ENCODE measurements at places on chromosomes 5 and 9.

DNA sequence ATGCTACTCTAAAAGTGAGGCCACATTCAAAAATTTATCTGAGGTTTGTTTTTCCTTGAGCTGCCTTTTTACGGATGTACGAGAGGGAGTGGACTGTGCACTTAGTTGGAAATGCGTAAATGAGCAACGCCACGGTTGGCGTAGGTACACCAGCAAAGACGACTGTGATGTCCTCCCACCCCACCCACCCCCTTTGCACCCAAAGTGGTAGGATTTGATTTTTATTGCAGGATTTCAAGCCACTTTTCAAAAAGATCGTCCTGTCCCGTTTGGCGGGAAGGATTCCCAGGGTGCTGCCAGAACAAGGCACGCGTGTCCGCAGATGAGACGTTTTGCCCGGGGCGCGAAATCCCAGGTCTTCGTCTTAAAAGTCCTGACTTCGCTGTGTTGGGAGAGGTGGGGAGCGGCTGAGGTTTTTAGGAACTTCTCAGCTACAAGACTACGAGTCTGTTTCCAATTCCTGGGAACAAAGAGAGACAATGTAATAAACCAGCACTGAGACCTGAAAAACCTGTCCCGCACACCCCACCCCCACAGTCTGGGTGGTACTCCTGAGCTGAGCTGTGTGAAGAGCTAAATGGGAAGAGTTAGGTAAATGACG is 1.0 kb upstream of the TLE1 start:
- DNase-seq, result no peak

DNA sequence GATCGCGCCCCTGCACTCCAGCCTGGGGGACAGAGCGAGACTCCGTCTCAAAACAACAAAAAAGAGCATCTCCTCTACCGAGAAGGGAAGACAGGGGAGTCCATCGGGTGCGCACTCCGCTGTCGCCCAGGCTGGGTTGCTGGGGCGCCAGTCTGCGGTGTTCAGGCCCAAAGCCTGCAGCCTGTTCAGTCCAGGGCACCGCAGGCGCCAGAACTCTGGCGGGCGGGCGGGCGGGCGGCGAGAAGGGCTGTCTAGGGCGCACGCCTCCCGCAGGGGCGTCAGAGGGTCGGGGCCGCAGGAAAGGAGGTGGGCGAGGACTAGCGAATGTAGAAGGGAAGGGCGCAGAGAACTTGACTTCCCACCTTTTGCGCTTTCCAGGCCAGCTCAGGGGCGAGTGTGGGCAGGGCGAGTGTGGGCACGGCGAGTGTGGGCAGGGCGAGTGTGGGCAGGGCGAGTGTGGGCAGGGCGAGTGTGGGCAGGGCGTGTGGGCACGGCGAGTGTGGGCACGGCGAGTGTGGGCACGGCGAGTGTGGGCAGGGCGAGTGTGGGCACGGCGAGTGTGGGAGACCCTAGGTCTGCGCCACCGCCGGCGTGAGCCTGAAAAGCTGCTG is 10.5 kb downstream of the PROP1 start:
- DNase-seq, result no peak

- no peak for DNase-seq
These were observed 56.3 kb downstream of the TMEM174 start for GRCh38 chr5:73229271-73229670.

DNA sequence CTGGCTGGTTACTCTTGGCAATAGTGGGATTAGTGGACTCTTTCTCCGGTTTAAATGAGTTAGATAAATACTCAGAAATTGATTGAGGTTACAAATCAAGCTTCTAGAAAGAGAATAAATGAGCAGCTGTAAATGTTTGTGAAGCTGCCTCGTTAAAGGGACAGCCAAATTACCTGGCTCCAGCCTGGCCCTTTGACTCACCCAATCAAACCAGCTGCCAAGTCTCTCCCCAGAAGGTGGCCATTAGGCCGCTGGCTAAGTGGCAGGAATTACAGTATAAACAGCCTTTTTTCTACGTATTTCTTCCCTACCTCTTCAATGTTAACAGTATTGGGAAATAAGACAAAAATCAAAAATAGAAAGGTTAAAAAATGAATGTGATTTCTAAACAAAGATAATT is 46.0 kb upstream of the SRFBP1 start:
- DNase-seq, result no peak

GRCh38 chr5:171840066-171840465 is 54.4 kb downstream of the SMIM23 start:
- DNase-seq, result no peak

- DNase-seq, result no peak
These were observed 35.7 kb upstream of the UGT3A1 start for GRCh38 chr5:36026706-36027465.

- no peak for DNase-seq
These were observed 6.3 kb downstream of the RFESD start for GRCh38 chr5:95652849-95653248.

- no peak for DNase-seq
These were observed 87.5 kb upstream of the PTPRD start for GRCh38 chr9:10700291-10700690.

- no peak for DNase-seq
These were observed 76.4 kb downstream of the MEGF10 start for GRCh38 chr5:127367029-127367428.

- no peak for DNase-seq
These were observed 12.7 kb downstream of the RLN1 start for GRCh38 chr9:5326893-5327548.

- DNase-seq, result no peak
These were observed 12.5 kb downstream of the ST8SIA4 start for GRCh38 chr5:100890461-100891008.

- DNase-seq, result no peak
These were observed 45.9 kb upstream of the KCNMB1 start for GRCh38 chr5:170434966-170435605.

DNA sequence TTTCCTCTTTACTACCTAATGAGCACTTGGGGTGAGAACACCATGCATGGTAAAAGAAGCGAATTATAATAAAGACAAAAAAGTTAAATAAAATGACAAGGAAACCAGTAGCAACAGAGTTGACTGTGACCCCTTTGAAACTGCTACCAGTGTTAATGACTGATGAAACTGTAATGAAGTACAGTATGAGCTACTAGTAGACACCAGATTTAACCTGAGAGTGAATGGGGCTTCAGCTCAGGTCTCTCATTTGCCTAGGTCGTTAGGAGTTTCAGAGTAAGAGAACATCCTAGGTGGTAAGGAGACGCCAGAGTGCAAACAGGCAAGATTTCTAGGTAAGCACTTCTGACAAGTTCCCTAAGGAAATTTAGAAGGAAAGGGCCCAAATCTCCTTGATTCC is 346.4 kb downstream of the BNC2 start:
- no peak for DNase-seq

GRCh38 chr9:6106711-6107339 is 91.4 kb upstream of the RANBP6 start:
- no peak for DNase-seq

DNA sequence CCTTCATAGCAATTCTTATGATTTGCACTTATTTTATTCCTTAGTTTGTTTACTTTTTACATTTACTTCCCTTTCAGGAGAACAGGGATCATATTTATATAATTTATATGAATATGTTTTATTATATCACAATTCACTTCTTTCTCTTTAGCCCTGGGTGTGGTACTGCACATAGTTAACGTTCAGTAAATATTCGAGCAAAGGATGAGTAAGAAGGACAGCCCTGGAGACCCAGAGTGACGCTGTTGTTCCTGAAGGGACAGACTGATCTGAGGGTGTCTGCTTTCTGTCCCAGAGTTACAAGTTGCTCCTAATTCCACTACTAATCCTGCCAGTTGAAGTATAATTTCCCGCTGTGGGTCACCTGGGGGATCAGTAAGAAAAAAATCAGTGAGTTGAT is 366.1 kb downstream of the DMRT2 start:
- DNase-seq, result no peak

DNA sequence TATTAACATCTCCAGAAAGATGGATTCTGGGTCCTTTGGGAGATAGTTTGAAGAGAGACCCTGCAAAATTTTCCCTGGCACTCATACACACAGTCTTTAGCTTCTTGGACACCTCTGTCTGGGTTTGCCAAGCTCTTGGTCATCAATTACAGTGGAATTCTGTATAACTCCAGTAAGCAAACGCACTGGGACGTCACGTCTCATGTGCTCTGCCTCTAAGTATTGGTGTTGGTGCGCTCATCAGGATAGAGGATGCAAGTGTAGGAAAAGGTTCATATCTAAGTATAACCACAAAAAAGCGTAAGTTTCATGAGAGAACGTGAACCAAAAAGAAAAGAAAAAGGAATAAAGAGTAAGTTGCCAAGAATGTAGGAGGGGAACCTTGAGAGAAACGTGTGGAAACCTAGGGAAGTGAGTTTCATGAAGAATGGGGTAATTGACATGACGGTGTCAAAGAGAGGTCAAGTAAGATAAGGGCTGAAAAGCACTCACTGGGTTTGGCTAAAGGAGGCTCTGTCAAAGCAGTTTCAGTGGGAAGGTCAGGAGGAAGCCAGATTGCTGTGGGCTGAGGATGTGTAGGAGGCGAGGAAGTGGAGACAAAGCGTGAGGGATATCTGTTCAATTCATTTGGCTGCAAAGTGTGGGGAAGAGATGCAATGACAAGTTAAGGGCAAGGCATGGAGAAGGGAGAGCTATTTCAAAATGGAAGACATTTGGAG is 92.7 kb downstream of the RAD23B start:
- DNase-seq, result no peak

DNA sequence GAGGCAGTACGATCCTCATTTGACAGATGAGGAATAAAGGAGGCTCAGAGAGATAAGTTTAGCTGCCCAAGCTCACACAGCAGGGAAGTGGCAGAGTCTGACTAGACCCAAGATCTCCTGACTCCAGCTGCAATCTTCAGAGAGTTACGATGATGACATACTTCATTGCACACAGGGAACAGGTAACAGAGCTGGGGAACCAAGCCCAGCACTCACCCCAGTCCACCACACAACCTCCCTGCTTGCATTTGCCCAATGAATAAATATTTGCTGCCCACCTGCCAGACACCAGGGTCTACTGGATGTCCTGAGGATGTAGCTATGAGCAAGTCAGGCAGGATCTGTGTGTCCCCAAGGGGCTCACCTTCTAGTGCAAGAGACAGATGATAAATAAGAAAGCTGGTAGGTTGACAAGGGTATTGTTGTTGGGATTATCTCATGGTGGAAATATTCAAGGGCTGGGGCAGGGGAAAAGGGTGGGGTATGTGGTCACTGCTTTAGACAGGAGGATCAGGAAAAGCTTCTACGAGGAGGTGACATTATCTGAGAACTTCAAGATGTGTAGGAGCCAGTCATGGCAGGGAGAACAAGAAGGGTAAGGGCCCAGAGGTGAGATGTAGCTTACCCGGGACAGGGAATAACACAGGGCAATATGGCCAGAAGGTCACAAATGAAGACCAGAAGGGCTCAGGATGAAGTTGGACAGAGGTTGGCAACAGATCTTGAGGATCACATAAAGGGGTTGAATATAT is 28.6 kb upstream of the CPEB4 start:
- DNase-seq, result no peak

GRCh38 chr5:113606298-113607134 is 93.0 kb downstream of the YTHDC2 start:
- DNase-seq, result no peak

DNA sequence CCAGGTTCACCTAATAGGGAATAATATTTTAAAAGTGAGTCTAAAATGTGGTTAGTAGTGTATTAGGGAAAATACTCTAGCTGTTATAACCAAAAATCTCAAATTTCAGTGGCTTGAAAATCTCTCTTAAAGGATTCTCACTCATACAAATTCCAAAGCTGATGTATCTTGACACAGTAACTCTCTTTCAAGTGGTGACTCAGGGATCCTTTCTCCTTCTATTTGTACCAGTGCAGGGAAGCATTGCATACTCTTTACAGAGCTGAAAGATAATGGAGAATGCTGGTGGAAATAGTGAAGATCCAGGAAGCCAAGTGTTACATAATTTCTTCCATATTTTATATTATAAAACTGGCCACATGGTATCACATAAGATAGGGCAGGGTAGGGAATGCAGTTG is 560.2 kb upstream of the CDH9 start:
- no peak for DNase-seq

Measured in RWPE2 (cell line).